Left colon (tissue), 2 donors: ENCODE measurements at places on chromosomes 5 and 9. TPM values are rescaled to one million over a fixed set of nuclear protein-coding genes. Genes with fewer than 3 reads are reported as not detected.

- DNase-seq = no peak
These were observed 823.6 kb upstream of the ARRDC3 start for GRCh38 chr5:92206681-92207080.

KCNV2 gene
- not detected for total RNA-seq

DNA sequence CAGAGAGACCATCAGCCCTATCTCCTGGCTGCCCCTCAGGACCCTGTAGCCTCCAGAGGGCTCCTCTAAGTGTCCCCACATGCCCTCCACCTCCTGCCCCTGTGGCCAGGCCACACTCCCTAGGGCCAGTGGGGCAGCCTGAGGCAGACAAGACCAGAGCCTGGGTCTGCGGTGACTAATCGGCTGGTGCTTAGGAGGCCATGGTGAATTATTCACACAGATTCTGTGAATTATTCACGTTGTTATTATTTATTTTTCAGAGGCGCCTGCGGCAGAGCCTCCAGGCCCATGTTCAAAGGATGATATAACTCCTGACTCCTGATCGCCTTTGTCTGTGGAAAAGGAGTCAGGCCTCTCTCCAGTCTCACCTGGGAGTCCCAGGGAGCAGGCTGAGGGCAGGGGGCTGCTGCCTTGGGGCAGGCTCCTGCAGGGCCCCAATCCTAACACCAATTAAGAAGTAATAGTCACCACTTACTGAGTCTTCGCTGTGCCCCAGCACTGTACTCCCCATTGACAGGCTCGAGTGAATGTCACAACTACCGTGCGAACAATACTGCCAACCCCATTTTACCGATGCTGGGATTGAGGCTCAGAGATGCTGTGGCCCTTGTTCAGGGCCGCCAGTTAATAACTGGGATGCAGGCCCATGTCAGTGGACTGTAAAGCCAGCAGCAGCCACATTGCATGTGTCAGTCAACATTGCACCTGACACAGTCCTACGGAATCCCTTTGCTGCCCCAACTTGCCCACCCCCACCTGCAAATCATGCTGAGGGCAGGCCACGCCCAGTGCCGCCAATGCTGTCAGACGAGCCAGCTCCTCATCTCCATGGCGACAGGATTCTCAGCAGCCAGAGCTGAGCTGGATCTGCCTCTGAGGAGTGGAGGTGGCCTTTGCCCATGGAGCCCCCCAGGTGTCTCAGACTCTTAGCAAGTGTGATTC lies 94.9 kb downstream of the PCDH1 start:
- DNase-seq = no peak

- DNase-seq = no peak
These were observed 2.4 kb downstream of the TLE4 start for GRCh38 chr9:79574136-79574535.

PHYKPL gene
- total RNA-seq = 157 TPM
